ENCODE measurements at places on chromosomes 16 and 17. TPM values are rescaled to one million over a fixed set of nuclear protein-coding genes. Genes with fewer than 3 reads are reported as not detected.

Gene CHST4
- not detected for total RNA-seq

Gene SEC14L5
- total RNA-seq: 0.49 TPM

Gene CCL7
- not detected for total RNA-seq

Gene TEKT5
- 0.59 TPM for total RNA-seq

Gene PERCC1
- total RNA-seq: not detected

DNA sequence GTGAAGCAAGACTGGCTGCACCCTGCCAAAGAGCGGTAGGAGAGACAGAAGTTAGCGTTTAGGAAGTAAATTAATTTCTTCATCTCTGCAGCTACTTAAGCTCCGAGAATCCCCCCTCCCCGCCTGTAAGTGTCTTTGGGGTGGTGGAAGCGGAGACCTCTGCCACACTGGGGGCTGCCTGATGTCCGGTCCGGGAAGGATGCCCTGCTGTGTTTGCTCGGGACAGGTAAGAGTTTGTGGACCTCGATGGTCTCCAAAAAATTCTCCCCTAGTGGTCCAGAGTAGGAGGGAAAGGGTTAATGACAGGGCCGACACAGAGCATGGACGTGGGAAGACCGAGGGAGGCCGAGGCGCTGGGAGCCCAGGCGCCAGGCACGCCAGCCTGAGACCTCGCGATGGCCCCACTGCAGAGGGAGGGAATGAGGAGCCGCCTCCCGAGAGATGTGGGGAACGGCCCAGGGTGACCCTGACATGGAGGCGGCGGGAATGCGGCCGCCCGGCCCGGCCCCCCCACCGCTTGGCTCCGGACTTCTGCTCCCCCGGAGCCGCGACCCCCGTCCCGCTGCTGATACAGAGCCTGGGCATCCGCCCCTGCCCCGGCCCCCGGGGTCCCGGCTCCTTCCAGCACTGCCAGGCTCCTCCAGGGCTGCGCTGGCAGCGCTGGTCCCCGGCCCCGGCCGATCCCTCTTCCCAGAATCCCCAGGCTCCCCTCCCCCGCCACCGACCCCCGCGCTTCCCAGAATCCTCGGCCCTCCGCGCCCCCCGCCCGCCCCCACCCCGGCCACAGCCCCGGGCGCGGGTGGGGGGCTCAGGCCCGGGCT, 680 bp downstream of the ZNF629 start:
- no peak for DNase-seq

GRCh38 chr16:81842564-81843242, 63.6 kb downstream of the PLCG2 start:
- no peak for DNase-seq

DNA sequence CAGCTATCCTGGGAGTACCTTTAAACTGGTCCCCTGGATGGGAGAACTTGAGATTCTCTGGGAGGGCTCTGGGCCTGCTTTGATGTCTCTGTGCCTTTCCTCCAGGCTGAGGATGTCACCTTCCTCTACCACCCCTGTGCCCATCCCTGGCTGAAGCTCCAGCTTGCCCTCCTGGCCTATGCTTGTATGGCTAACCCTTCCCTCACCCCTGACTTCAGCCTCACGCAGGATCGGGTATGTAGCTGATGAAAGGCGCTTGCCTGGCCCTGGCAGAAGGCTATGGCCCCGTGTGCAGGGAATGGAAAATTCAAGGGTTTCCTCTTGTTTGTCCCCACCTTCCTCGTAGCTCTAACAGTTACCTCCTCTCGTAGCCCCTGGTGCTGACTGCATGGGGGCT, 3.0 kb downstream of the TP53I13 start:
- no peak for DNase-seq

- no peak for DNase-seq
Measured at GRCh38 chr16:71610447-71610846, 15.5 kb upstream of the MARVELD3 start.

Measured in skin of body (tissue), 3 donors.